ENCODE measurements at places on chromosomes 2 and 18.

GRCh38 chr2:230847883-230848388 lies 16.8 kb upstream of the ITM2C start:
- DNase-seq, result no peak

DNA sequence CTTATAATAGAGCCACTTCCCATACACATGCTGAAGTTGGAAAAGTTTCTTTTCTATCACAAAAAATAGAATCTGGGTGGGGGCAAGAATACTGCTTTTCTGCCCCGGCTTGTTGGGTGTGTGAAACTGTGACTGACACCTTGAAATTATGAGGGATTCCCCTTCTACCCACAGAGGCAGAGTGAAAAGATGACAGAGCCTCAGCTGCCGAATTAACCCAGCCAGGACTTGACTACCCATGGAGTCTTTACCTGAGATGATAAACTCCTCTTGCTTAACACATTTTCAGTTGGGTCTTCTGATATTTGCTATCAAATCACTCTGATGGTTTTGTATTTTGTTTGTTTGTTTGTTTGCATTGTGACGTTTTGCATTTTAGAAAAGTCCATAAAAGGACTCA lies 66.0 kb upstream of the PMAIP1 start:
- no peak for DNase-seq

DNA sequence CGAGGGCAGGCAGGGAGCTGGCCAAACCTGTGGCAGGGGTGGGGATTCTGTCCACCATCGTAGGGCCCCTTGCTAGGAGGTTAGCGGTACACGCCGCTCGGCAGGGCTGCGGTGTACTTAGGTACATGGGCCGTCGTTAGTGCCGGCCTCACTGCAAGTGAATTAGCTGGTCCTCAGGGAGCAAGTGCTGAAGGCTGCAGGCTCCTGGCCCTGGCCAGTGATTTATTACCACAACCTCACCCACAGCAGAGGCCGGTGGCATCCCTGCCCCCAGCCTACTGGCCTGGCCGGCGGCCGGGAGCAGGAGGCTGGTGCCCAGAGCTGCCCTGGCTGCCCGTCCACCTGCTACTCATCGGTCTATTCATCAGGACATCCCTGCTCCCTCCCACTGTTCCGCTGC lies 19.6 kb upstream of the PTMA start:
- no peak for DNase-seq

- DNase-seq, result no peak
Observed at GRCh38 chr2:223647258-223647952, 45.2 kb upstream of the SCG2 start.

GRCh38 chr2:229446350-229446749 lies 175.3 kb upstream of the PID1 start:
- no peak for DNase-seq

- no peak for DNase-seq
Observed at GRCh38 chr18:70931942-70932814, 643.3 kb downstream of the SOCS6 start.

GRCh38 chr2:168237741-168238140 lies 9.7 kb downstream of the STK39 start:
- no peak for DNase-seq

DNA sequence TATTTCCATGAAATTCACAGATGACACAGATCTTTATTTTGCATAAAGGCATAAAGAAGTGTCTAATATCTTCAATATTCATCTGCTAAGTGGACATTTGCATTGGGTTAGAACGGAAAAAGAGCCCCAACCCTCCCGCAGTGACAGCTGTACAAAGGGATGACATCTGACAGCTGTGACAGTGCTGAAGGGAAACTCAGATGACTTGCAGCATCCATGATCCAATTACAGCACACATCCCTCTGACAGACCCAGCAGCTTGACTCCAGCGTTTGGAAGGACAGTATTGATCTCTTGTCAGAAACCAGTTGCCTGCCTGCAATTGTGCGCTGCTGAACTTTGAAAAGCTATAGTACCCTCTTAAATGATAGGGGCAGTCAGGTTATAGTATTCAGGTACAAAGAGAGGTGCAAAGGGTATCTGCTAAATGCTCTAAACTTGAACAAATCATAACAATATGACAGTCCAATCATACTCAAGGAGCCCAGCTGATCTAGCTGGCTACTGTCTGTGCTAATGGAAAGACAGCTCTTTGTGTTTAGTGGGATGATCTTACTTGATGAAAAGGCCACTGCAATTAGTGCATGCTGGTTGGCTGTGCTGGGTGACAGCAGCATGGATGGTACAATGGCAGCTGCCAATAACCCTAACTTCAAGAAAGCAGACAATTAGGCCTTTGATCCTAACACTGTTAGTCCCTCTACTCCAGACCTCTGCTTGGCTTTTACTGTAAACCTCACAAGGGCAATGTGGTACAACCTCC lies 599.2 kb downstream of the NR4A2 start:
- DNase-seq, result peak; percentile 78

GRCh38 chr2:172198908-172199307 lies 96.2 kb upstream of the DLX2 start:
- no peak for DNase-seq

- DNase-seq, result no peak
Observed at GRCh38 chr18:31426871-31427406, 20.6 kb upstream of the DSG3 start.

- DNase-seq, result no peak
Observed at GRCh38 chr2:226057365-226057764, 657.9 kb downstream of the NYAP2 start.

- DNase-seq, result no peak
Observed at GRCh38 chr18:54774423-54774822, 53.9 kb upstream of the RAB27B start.

DNA sequence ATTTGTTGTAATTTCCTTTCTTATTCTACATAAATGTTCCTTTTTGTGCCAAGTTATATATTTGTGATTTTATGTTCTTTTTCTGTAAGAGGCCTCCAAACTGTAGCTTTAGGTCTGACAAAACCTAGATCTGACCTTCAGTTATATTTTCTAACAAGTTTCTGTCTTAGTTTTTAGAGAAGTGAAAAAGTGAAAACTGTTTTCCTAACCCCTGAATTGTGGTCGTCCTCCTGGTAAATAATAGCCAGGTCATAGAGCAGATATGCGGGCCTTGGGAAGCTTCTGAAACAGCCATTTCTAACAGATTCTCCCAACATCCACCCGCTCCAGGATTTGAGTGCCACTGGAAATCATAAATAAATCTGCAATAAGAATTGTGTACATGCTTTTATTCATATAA lies 398.4 kb upstream of the CWC22 start:
- no peak for DNase-seq

- DNase-seq, result no peak
Observed at GRCh38 chr2:43950383-43951008, 45.3 kb downstream of the LRPPRC start.

DNA sequence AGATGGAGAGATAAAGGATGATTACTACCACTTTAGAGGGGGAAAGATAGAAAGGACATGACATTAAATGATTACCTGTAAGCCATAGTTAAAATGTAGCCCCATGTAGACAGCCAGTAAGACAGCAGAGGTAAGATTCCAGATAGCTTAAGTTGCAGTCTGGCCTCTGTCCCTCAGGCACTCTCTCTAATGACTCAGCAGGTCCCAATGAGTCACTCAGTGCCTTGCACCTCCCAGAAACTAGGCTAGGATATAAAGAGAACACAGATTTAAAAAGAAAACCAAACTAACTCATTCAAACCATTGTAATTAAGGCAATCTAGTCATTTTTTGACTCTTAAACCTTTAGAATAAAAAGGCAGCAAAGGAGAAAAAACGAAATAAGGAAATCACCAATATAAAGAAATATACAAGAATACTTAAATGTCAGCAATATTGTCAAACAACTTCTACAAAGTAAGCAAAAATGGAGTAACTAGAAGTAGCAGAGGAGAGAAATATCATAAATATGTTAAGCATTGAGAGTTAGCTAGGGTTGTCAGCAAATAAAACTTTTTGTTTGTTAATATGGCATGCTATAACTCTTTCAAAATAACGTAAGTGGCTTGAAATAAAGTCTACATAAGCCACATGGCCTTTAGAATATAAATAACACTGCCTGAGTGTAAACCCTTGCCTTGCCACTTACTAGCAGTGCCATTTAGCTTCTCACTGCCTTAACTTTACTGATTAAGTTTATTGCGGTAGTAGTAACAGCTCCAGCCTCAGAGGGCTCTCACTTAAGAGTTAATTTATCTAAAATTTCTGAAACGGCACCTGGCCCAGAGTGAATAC lies 48.5 kb downstream of the SOCS6 start:
- DNase-seq, result no peak

- no peak for DNase-seq
Observed at GRCh38 chr2:222302178-222303018, 3.6 kb upstream of the PAX3 start.

DNA sequence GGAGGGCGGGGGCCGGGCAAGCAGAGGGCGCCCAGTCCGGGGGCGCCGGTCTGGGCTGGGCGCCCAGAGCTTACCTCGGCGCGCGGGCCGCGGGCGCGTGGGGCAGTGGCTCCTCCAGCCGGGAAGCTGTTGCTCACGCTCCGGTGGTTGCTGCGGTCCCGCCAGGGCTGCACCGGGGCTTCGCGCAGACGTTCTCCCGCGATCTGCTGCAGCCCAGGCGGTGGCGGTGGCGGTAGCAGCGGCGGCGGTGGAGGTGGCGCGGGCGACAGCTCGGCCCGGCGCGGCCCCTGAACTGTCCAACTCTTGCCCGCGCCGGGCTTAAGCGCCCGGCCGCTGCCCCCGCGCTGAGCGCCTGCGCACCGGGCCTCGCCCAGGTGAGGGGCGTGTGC lies 391 bp downstream of the ZNF385B start:
- no peak for DNase-seq

GRCh38 chr2:33607251-33607721 lies 8.2 kb upstream of the FAM98A start:
- no peak for DNase-seq

- no peak for DNase-seq
Observed at GRCh38 chr2:120269816-120270215, 17.2 kb downstream of the RALB start.

- no peak for DNase-seq
Observed at GRCh38 chr2:21067859-21068537, 24.1 kb upstream of the APOB start.

DNA sequence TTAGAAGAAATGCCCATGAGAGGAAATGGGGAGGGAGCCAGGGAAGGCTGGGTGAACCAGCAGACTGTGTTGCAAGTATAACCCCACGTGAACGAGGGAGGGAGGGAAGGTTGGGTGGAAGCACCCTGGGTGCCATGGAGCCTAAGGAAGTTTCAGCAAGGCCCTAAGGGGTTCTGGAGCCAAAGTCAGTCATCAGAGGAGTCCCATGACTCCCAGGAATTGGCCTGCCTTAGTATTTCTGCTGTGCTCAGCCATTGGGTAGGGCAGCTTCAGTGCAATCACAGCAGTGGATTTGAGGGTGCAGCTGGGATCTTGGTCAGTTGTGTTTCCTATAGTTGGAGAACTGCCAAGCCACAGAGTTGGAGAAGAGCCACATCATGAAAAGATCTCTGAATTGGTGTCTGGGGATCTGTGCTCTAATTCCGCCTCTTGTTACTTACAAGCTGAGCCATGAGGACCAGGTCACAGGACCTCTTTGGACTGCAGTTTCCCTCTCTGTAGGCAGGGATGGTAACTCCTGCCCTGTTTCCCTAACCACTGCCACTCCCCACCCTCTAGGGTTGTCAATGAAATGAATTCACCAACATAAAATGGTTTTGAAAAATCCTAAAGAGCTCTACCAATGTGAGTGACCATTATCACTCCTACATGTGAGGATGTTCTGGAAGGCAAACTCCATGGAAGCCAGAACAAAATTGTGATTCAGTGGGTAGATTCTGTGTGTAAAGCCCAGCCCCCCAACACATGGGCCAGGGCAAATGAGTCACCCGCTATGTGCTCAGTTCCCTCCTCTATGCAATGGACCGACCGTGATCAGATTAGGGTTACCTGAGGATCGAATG lies 108.9 kb downstream of the CLIP4 start:
- no peak for DNase-seq

- DNase-seq, result no peak
Observed at GRCh38 chr2:161246281-161246680, 61.9 kb upstream of the PSMD14 start.

DNA sequence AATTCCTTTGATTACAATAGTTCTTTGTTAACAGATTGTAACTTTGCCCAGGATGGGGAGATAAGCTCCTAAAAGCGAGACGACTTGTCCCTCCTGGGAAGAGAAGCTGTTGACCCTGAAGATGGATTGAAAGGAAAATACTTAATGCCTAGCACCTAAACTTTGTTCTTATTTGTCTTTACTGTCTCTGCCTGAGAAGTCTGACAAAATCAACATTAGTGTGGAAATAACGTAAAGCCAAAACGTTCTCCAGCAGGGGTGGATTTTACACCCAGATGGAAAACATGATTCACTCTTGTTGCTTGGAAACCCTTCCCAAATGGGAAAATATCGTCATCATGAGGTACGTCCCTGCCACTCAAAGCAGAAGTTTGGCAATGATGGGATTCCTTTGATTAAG lies 450.1 kb downstream of the SLC4A3 start:
- DNase-seq, result no peak

DNA sequence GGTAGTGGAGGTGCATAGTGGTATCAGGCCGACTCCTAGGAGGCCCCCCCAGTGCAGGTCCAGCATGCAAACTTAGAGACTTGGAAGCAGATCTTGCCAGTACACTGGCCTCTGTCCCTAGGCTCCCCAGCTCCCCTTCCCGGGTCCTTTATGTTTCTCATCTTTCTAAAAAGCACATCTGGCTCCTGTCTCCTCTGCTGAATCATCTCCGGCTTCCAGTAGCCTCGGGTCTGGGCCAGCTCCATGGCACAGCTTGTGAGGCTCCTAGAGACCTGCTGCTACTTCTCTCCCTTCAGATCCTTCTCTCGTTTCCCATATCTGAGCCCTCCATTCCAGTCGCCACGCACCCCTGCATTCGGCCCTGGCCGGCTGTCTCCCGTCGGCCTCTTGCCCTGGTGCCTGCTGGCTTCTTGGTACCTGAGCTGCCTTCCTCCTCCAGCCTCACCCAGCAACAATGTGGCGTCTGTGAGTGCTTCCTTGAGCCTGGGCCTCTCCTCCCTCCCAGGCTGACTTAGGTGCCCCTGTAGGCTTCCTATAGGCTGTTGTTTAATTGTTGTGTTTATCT lies 6.6 kb downstream of the TRAF3IP1 start:
- DNase-seq, result no peak

GRCh38 chr2:215723631-215724011 lies 287.8 kb upstream of the FN1 start:
- DNase-seq, result no peak
